ENCODE measurements at places on chromosomes 2 and 18.

GRCh38 chr18:9403795-9404564 lies 69.4 kb downstream of the TWSG1 start:
- DNase-seq: no peak

- no peak for DNase-seq
Measured at GRCh38 chr2:37604716-37605115, 66.7 kb downstream of the CDC42EP3 start.

DNA sequence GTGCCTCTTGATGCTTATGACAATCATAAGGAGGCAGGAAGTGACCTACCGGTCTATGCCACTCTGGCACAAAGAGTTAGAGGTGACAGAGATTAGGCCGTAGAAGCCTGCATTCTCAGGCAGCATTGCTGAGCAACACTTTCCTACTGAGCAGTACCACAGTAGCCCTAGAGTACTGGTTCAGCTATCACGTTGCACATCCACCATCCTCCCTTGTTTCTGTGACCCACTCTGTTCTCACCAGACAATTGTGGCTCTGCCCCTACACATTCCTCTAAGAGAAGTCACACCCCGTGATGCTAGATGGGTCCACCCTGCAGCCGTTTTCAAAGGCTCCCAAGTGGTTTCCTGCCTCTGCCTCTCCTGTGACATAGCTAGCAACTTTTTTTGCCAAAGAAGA lies 22.6 kb upstream of the SUCLG1 start:
- DNase-seq: no peak

GRCh38 chr2:181231886-181232621 lies 225.1 kb upstream of the ITGA4 start:
- DNase-seq: no peak

DNA sequence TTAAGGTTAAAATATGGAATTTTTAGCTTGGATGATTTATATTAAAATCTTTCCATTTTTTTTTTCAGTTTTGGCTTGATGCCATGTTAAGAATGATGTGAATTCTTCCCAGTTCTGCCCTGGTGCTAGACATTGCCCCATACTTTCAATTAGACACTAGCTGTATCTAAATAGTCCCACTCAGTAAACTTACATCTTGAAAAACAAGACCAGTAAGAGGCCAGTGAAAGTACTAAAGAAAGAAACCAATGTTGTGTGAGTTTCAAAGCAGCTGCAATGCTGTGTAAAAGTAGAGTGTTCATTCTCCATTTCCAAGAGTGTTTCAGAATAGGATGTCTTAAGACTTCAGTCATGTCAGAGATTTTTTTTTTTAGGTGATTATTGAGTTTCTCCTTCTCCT lies 40.0 kb upstream of the CYBRD1 start:
- DNase-seq: no peak

- no peak for DNase-seq
Measured at GRCh38 chr18:43812627-43813026, 535.3 kb upstream of the SYT4 start.

DNA sequence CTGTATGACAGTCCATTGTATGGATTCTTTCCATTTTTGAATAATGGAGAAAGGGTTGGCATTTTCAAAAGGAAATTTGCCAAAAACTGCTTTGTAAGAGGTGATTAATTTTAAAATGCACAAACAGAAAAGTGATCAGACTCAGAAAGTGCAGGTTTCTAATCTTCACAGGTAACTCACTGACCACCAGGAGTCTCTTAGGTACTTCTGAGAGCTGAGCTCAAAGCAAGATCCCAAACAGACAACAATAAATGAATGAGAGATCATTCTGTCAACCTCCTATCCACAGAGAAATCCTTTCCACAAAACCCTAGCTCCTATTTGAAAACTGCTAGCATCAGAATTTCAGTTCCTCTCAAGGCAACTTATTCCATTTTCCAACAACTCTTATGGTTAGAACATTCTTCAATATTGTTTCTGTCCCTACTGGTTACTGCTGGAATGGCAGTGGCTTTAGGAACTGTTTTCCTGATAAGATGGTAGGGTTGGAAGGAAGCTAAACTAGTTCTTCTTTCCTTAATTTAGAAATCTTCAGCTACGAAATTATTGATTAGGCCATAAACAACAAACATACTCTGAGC lies 20.6 kb upstream of the HAAO start:
- DNase-seq: no peak

GRCh38 chr2:116988303-116988702 lies 826.2 kb upstream of the DDX18 start:
- no peak for DNase-seq

- no peak for DNase-seq
Measured at GRCh38 chr2:68214381-68214780, 38.0 kb downstream of the PPP3R1 start.
